ENCODE measurements at places on chromosomes 2 and 18.

DNA sequence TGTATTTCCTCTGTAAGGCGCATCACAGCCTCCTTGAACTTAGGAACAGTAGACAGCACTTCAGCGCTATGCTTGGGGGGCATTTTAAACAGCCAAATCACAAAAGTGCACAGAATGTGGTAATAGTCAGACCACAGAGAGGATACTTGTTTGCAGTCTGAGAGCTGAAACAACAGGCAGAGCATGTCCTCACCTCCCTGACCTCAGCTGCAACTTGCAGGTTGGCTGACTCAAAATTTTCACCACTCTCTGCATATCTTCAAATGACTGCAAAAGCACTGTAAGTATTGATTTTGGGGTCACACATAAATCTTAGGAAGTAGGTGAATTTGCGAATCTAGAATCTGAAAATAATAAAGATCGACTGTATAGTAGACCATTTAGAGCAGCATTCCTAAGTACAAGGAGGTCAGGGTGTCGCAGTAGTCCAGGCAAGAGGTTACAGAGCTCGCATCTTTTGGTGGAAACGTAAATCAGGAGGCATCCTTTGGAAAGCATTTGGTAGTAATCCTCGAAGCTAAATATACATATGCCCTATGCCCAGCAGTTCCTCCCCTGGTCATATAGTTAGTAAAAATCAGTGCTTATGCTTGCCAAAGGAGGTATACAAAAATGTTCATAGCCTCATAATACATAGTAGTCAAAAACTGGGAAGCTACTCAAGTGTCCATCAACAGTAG, 108.2 kb upstream of the MYCN start:
- DNase-seq = no peak

DNA sequence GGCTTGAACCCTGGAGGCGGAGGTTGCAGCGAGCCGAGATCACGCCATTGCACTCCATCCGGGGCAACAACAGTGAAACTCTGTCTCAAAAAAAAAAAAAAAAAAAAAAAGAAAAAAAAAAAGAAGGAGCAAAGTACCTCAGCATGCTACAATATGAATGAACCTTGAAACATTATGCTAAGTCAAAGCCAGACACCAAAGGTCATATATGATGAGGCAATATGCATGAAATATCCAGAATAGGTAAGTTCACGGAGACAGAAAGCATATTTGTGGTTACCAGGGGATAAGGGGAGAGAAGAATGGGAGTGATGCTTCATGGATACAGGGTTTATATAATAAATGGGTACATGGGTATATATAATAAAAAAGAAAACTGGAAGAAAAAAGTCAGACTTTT, 93.3 kb downstream of the PRELID3A start:
- no peak for DNase-seq

- DNase-seq = no peak
Measured at GRCh38 chr18:24232800-24233199, 93.9 kb downstream of the CABYR start.

DNA sequence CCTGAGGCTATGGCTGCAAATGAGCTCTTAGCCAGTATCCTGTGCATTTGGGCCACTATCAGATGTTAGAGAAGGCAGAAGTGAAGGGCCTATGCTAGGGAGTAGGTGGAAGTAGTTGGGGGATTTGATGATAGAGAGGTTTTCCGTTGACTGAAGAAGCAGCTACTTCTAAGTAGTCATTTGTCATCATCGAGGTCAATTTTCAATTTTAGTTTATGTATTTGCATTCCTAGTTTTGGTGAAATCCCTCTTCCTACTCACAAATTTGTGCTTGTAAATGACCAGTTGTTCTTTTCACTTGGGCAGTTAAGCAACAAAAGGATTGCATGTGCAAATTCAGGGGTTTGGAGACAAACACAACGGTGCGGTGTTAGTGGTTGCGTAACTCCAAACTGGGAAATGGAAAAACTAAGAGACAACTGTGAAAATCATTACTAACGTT, 48.5 kb upstream of the PELI1 start:
- no peak for DNase-seq

DNA sequence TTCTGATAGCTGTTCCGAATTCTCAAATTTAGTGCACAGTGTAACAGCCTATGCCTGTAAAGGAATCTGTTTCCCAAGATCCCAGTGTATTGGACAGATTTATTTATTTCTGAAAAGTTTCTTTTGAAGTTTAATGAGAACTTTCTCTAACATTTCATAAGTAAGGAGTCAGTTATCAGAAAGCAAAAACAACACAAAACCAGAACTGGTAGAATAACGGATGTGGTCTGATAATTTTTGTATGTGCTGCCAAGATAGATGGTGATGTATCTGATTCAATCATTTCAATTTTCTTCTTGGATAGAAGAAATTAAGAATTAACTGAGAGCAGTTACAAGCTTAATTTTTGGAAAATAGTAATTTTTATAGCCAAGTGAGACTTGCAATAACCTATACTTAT, 374.3 kb downstream of the SOCS6 start:
- DNase-seq = no peak

- no peak for DNase-seq
Measured at GRCh38 chr2:24621779-24622538, 130.9 kb downstream of the NCOA1 start.

GRCh38 chr2:73952499-73953446, 26.1 kb downstream of the DGUOK start:
- no peak for DNase-seq

DNA sequence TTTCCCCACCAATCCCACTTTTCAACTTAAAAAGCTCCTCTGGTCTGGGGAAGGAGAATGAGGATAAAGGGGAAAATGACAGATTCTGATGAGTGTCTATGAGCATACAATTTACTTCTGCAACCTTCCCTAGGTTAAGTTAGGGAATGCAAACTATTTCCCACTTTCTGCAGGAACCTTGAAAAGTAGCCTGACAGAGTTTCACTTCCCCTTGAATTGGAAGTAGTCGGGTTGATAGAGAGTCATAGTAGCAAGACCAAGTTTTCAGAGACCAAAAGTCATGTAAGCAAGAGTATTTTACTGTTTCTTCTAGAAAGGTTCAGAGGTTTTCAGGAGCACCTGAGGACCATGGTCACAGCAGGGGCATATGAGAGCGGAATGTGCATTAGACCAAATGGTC, 815.1 kb downstream of the CPS1 start:
- DNase-seq = no peak

- no peak for DNase-seq
Measured at GRCh38 chr2:9268301-9269080, 61.9 kb downstream of the ASAP2 start.

DNA sequence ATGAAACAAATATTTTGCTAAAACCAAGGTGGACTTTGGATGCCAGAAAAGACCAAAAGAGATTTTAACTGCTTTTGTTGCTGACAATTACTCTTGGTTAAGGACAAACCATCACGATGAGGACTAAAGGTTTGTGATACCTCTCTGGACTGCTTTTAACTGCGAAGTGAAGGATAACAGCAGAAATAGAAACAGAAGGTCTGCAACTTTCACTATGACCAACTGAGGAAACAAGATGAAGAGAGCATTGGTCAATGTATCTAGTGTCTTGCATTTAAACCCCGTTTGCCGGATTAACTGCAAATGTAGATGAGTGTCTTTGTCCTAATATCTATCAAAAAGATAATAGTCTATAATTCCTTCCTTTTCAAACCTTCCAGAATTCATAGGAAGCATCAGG, 541.7 kb downstream of the ERBB4 start:
- DNase-seq = no peak

GRCh38 chr2:104539649-104540048, 314.3 kb upstream of the POU3F3 start:
- no peak for DNase-seq

- peak; percentile 27 for DNase-seq
Measured at GRCh38 chr2:76197842-76198448, 487.2 kb upstream of the GCFC2 start.

GRCh38 chr2:238380785-238381184, 45.9 kb upstream of the ASB1 start:
- DNase-seq = no peak

GRCh38 chr2:144071461-144071860, 448.5 kb downstream of the ZEB2 start:
- DNase-seq = no peak

- no peak for DNase-seq
Measured at GRCh38 chr2:46447649-46448048, 31.7 kb upstream of the TMEM247 start.

DNA sequence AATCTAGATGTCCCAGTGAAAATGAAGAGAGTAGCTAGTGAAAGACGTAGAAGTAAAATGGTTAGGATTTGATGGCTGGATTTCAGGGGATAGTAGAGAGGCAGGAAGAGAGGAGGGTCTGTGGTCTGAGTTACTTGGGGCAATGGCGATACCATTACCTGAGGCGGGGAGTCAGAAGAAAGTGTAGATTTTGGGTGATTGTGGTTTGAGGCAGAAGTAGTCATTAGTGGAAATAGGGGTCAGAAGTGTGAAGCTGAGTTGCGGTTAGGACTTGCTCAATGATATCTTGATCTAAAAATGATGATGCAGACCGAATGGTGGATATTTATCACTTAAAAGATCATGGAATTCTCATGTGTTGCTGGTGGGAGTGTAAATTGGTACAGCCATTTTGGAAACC, 41.0 kb downstream of the CEP192 start:
- no peak for DNase-seq

DNA sequence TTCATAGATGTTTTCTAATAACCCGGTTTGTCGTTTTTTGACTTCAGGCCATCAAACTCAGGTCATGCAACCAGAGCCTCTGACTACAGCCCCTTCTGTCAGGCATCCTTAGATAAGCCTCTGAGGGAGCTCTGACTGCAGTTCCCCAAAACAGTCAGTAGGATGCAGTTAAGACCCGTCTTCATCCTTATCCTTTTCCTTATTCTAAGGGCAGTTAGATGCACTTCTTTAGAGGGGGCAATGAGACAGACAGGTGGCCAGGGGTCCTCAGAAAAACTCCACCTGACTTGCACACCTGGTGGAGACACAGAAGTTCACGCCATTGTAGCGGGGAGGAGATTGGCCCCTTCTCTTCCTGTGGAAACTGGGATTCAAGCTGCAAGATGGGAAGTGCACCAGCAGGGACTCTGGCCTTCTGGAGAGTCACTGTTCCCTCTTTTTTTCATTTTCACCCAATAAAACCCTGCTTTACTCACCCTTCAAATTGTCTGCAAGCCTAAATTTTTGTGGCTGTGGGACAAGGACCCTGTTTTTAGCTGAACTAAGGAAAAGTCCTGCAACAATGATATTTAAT, 104.8 kb upstream of the TFPI start:
- DNase-seq = no peak

DNA sequence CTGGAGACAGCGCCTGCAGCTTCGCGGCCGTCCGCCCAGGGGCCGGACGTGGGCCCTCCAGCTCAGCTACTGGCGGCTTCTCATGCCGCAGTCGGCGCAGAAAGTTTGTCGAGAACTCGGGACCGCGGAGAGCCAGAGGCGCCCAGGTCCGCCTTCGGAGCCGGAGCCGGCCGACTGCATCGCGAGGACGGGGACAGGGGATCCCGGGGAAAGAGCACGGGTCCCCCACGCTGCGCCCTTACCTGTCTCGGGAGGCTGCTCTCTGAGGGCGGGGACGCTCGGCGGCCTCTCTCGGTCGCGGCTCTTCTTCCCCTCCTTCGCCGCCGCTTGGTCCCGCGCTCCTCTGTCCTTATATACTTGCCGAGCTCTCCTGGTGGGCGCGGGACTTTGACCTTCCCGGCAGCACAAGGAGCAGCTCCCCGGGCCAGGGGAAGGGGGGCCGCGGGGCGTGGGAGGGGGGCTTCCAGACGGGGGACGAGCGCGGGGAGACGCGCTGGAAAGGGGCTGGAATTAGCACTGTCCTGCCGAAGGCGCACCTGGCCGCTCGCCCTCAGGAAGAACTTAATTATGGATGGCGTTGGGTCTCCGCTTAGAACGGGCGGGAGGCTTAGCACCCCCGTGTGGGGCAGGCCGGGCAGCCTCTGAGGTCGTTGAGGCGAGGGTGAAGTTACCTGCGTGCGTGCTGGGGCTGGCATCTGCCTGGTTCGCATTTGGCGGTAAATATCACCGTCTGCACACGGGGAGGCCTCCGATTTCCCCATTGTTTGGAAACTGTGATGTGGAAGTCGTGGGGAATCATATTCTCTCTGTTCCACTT, at the start of gene POMC:
TSS of gene POMC (minus strand) at position 325 of the 817 bp plus-strand sequence. CDS start 3,808 bp downstream, outside the sequence.
- no peak for DNase-seq

DNA sequence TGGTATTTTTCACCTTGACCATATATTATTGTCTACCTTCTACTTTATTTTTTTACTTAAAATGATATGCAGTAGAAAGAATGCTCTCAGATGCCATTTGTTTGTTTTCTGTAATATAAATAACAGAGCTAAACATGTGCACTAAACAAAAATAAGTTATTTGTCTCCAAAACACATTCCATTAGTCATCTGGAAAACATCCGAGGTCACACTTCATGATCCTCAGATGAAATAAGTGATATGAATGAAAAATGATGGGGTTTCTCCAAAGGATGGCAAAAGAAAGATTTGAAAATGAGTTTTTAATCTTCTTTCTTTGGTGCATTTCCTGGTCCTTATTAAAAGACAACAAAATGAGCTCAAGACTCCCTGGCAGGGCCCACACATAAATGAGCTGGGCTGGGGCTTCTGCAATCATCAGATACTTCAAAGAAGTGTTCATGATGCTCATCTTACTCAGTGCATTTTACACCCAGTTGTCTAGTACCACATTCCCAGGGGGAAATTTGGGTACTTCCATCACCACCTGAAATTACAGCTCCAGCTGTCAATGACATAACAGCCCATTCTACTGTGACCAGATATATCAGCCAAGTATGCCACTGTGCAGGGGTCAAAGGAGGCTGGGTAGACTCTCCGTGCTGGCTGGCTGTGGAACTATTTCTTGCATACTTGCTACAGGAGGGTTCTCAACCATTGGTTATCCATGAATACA, 283.5 kb downstream of the PID1 start:
- DNase-seq = no peak

GRCh38 chr2:143148011-143148410, 18.8 kb downstream of the ARHGAP15 start:
- no peak for DNase-seq

DNA sequence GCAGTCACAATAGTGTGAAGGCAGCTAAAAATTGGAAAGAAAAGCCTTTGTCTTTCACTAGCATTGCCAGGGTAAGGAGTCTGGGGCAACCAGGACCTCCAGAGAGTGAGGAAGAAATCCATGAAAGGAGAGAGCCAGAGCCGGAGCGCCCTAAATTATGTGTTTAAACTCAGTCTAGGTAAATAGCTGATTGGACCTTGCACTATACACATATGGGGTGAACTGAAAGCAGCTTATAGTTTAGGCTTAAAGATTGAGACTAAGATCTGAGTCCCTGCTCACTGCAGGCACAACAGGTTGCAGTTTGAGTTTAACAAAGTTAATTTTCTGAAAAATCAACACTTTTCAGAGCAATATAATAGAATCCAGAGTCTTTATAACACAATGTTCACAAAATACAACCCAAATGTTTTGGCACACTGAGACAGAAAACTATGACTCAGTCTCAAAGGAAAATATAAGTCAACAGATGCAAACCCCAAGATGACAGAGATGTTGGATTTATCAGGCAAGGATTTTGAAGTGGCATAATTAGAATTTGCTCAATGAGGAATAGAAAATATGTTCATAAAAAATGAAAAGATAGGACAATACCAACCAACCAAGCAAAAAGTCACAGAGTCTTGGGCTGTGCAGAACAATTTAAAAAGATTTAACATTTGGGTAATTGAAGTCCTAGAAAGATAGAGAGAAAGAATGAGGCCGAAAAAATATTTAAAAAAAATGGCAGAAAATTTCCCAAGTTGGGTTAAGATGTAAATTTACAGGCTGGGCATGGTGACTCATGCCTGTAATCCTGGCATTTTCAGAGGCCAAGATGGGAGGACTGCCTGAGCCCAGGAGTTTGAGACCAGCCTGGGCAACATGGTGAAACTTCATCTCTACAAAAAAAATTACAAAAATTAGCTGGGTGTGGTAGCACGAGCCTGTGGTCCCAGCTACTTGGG, 39.6 kb downstream of the DOK1 start:
- no peak for DNase-seq

- no peak for DNase-seq
Measured at GRCh38 chr2:225002039-225002655, 40.1 kb downstream of the DOCK10 start.

All from retinal pigment epithelial cell (primary cell).